ENCODE measurements at places on chromosomes 3 and 15.

DNA sequence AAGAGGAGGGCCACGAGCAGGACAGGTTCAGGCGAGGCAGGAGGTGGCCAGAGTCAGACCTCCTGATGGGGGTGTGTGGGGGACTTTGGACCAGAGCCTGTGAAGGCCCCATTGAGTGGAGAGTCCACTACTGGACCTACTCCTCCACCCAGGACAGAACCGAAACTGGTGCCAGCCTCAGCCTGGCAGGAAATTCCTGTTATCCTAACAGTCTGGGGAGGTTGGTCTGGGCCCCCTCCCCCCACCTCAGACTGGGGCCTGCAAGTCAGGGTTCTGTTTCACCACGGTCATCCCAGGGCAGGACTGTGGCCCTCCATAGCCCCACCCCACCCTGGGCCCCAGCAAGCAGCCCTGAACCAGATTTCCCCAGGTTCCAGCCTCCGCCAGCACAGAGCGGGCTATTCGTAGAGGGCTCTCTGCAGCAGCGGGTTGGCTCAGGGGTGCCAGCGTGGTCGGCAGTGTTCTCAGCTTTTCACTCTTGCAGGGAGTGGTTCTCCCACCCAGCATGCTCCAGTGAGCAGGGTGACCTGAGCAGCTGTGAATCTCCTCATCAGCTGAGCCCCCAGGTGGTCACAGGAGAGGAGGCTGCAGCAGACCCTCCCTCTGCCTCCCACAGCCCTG is 217.3 kb downstream of the TBC1D2B start:
- no peak for DNase-seq

DNA sequence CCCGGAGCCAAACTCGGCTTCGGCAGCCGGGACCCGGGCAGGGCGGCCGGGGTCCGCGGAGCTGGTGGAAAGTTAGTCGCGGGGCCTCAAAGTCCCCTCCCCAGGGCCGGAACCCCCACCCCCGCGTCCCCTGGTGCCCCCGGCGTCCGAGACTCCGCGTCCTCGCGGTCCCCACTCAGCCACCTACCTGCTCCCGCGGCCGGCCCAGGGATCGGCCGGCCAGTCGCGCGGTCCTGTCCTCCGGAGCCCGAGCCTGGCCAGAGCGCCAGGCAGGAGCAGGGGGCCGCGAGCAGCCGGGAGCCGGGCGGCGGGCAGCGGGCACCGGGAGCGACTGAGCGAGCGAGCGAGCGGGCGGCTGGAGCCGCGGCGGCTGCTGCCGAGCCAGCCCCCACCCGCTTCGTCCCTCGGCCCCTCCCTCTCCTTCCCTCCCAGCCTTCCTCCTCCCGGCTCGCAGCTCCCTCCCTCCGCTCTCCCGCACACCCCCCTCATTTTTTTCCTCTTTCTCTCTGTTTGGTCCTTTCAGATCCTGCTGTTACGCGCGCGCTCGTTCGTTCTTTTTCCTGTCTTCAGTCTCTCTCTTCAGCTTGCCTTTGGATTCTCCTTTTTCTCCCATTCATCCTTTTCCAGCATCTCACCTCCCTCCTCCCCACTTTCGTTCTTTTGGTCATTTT is at the start of gene MEGF11:
TSS of gene MEGF11 (minus strand) at position 333 of the 671 bp plus-strand sequence. CDS start 125,347 bp downstream, outside the sequence.
- DNase-seq = no peak

- no peak for DNase-seq
Measured at GRCh38 chr15:87047203-87047965, 967.7 kb downstream of the AGBL1 start.

DNA sequence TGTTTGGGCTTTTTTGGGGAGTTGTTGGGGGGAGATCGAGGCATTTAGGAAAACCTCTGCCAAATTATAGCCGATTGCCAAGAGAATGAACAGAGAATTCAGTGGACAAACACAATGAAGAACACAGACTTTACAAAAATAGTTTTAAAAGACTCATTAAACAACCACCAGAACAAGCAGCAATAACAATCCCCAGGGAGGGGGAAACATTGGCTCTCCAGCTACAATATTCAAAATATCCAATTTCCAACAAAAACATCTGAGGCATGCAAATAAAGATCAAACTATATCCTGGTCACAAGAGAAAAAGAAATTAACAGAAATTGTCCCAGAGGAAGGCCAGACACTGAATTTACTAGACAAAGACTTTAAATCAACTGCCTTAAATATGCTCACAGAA is 24.5 kb upstream of the ANKRD28 start:
- no peak for DNase-seq

DNA sequence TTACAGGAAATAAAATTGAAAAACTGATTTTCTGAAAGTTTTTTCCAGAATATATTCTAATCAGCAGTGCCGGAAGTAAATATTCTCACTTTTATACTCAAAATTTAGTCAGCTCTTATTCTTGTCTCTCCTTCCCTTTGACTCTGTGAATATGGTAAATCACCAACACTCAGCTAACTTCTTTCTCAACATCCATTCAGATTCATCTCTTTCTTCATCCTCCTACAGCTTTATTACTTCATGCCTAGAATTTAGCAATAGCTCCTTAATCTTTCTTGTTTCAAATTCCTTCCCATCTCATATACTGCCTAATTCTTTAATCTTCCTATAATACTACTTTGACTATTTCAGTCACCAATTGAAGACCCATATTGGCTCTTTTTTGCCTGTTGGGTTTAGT is 67.9 kb downstream of the FGF7 start:
- DNase-seq = no peak

DNA sequence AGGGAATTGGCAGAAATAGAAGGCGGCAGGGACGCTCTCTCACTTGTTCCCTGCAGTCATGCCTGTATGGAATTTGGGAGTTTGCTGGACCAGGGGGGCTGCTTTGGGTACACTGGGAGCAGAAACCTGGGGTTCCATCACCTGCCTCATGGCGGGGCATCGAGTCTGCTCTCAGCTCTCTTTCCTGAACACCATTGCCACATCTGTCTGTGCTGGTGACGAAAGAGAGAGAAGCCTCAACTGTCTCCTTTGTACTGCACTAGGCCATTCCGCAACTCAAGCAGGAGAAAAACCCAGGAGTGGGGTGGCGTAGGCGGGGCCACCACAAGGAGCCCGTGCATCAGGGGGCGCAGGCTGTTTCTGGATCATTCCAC is 14.0 kb downstream of the TMEM158 start:
- no peak for DNase-seq

DNA sequence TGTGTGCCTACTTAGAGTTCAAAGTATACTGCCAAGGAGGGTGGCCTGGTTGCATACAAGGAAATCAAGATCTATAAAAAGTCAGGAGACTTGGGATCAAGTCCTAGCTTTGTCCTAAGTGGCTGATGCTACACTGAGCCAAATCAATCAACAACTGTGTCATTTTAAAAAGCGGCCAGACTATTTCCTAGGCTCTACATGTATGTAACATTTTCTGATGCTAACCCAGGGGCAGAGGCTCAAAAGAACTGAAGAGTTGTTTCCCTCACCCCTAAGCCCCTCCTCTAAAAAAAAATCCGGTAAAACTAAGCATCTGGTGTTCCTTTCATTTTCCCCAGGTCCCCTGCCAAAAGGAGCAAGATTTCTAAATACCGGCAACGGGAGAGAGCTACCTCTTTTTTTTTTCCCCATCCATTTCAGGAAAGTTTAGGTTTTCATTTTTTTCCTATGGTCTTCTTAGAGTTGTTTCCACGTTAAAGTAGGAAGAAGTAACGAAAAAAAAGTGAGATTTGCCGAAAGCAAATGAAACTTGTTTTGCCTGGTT is 18.8 kb upstream of the CHD2 start:
- DNase-seq = no peak
